ENCODE measurements at places on chromosomes 1 and 21. TPM values are rescaled to one million over a fixed set of nuclear protein-coding genes. Genes with fewer than 3 reads are reported as not detected.

DNA sequence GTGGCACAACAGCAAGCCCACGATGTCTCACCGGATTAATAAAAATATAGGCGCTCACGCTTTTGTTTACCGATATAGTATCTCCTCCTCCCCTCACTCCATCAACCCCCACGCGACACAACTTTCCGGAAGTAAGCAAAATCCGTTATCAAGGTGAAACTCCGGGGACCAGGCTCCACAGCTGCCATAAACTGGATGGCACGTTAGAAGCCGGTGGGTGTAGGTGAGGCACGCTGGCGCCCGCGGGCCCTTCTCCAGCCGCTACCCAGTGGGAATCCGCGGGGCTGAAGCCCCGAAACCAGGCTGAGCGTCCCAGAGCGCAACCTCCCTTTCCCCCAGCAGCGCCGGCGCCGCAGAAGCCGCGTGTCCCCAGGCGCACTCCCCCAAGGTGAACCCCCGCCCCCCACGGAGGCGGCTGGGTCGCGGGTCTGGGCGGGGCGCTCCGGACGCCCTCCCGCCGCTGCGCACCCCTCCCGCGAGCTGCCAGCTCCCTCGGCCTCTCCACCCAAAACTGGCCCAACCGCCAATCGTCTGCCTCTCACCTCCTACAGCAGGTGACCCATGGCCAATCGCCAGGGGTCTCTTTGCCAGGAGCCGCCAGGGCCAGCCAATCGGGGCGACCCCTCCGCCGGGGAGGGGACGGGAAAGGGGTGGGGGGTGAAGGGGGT lies 112.4 kb downstream of the OSBPL9 start:
- H3K27me3 ChIP-seq: no peaks in the 10 kb centered on the region
- H3K4me1 ChIP-seq: peaks cover 5% of the 10 kb centered on the region
- peak; percentile 95 for DNase-seq
- no peaks in the 10 kb centered on the region for H3K36me3 ChIP-seq

- no peaks in the 10 kb centered on the region for H3K36me3 ChIP-seq
- DNase-seq: no peak
- peaks cover 11% of the 10 kb centered on the region for H3K4me1 ChIP-seq
- no peak overlapping the region for H3K27ac ChIP-seq
- H3K27me3 ChIP-seq: no peaks in the 10 kb centered on the region
Measured at GRCh38 chr1:161082996-161083747, 6.2 kb downstream of the NECTIN4 start.

DNA sequence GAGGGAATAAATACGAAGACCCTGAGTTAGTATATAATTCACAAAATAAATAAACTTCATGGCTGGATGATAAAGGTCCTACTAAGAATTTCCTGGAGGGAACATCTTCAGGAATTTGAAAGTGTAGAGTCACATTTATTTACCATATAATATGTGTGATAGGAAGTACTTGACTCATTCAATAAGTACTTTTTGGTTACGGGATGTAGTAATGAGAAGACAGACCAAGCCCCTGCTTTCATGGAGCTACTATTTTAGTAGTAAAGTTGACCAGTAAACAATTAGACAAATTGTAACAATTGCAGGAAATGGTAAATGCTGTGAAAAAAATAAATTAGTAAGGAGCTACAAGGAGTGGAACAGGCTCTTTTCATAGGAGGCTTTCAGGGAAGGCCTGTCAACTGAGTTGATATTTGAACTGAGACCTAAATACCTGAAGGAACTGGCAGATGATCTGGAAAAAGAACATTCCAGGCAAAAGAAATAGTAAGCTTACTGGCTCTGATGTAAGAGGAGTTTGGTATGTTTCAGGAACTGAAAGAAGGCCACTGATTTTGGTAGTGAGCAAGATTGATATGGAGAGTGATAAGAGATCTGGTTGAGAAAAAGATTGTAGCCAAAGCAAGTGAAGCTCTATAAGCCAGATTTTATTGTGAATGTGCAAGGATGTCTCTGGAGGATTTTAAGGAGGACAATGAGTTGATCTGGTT lies 36.2 kb downstream of the CAMSAP2 start:
- H3K27ac ChIP-seq: no peak overlapping the region
- no peaks in the 10 kb centered on the region for H3K27me3 ChIP-seq
- no peaks in the 10 kb centered on the region for H3K36me3 ChIP-seq
- peaks cover 8% of the 10 kb centered on the region for H3K4me1 ChIP-seq
- no peak for DNase-seq

The CR2 gene
- not detected for total RNA-seq

The TMEM52 gene
- 7.4 TPM for total RNA-seq

DNA sequence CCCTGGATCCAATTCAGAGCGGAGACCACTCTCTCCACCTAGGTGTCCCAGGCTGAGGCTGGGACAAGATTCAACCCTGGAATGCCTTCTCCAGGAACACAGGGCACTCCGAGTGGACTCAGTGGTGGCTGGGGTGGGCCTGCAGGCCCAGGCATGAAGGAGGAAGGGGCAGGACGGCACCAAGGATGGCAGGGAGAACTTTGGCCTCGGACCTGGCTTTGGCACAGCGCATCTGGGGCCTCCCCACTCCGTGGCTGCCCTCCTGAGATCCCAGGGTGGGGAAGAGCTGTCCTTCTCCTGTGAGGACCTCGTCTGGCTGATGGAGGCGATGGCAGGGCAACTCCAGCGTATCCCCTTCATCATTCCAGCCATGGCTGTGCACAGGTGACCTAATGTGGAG lies 35.6 kb downstream of the DHCR24 start:
- H3K27ac ChIP-seq: no peak overlapping the region
- no peak overlapping the region for H3K4me3 ChIP-seq
- H3K27me3 ChIP-seq: no peaks in the 10 kb centered on the region
- H3K4me1 ChIP-seq: no peaks in the 10 kb centered on the region
- no peaks in the 10 kb centered on the region for H3K36me3 ChIP-seq

DNA sequence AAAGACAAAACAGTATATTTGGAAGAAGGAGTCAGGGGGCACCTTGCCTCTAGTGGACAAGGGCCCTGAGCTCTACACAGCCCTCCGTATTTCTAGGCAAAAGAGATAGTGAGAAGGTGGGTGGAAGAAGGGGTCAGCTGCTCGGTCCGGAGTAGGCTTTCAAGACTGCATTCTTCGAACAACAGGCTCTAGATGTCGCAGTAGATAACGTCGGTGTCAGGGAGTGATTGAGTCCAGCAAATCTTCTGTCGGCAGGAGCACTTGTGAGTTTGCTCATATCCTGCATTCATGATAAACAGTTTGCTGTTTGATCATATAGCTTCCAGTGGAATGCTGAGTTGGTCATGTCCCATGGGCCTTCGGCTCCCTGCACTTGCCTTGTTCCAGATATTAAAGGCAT lies 36.8 kb downstream of the DIPK1A start:
- H3K4me3 ChIP-seq: no peak overlapping the region
- no peak overlapping the region for H3K27ac ChIP-seq
- no peaks in the 10 kb centered on the region for H3K36me3 ChIP-seq
- no peaks in the 10 kb centered on the region for H3K27me3 ChIP-seq
- no peak for DNase-seq

- no peak overlapping the region for H3K27ac ChIP-seq
- H3K36me3 ChIP-seq: no peaks in the 10 kb centered on the region
- H3K27me3 ChIP-seq: no peaks in the 10 kb centered on the region
- DNase-seq: no peak
Measured at GRCh38 chr1:59070610-59071009, 226.3 kb upstream of the FGGY start.

The IVNS1ABP gene
- total RNA-seq: 193 TPM

GRCh38 chr1:43473463-43473862 lies 19.7 kb upstream of the HYI start:
- H3K4me1 ChIP-seq: no peaks in the 10 kb centered on the region
- H3K4me3 ChIP-seq: no peak overlapping the region
- H3K27ac ChIP-seq: no peak overlapping the region
- no peaks in the 10 kb centered on the region for H3K27me3 ChIP-seq

- H3K27me3 ChIP-seq: no peaks in the 10 kb centered on the region
- H3K4me3 ChIP-seq: no peak overlapping the region
- H3K36me3 ChIP-seq: no peaks in the 10 kb centered on the region
- H3K27ac ChIP-seq: no peak overlapping the region
Measured at GRCh38 chr1:163161337-163161736, 41.4 kb downstream of the RGS5 start.

- H3K36me3 ChIP-seq: no peaks in the 10 kb centered on the region
- H3K27ac ChIP-seq: no peak overlapping the region
- H3K4me3 ChIP-seq: no peak overlapping the region
- no peaks in the 10 kb centered on the region for H3K27me3 ChIP-seq
- DNase-seq: peak; percentile 28
Measured at GRCh38 chr1:99650773-99651437, 5.0 kb downstream of the PALMD start.

DNA sequence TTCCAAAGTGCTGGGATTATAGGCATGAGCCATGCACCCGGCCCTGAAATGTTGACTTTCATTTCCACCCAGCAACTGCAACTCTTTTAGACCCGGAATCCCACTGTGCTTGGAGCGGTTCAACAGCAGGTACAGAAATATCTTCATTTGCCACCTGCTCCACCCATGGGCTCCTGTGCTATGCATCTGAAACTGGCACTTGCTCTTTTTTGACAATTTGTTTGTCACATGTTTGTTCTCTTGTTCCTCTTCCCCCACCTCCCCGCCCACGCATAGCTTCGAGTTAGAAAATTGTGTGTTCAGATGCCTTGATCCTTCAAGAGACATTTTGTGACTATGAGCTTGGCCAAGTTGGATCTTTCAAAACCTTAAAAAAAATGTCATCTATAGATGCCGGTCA lies 2.4 kb upstream of the IFNLR1 start:
- peaks cover 27% of the 10 kb centered on the region for H3K27me3 ChIP-seq
- DNase-seq: no peak
- no peak overlapping the region for H3K27ac ChIP-seq
- peaks cover 7% of the 10 kb centered on the region for H3K4me1 ChIP-seq
